ENCODE measurements at places on chromosomes 6 and 20. TPM values are rescaled to one million over a fixed set of nuclear protein-coding genes. Genes with fewer than 3 reads are reported as not detected.

GRCh38 chr20:59151391-59151790, 12.2 kb upstream of the ZNF831 start:
- DNase-seq, result no peak

- DNase-seq, result no peak
Observed at GRCh38 chr6:156161471-156161870, 615.7 kb upstream of the ARID1B start.

GRCh38 chr20:37531856-37532255, 4.2 kb upstream of the BLCAP start:
- no peak for DNase-seq

DNA sequence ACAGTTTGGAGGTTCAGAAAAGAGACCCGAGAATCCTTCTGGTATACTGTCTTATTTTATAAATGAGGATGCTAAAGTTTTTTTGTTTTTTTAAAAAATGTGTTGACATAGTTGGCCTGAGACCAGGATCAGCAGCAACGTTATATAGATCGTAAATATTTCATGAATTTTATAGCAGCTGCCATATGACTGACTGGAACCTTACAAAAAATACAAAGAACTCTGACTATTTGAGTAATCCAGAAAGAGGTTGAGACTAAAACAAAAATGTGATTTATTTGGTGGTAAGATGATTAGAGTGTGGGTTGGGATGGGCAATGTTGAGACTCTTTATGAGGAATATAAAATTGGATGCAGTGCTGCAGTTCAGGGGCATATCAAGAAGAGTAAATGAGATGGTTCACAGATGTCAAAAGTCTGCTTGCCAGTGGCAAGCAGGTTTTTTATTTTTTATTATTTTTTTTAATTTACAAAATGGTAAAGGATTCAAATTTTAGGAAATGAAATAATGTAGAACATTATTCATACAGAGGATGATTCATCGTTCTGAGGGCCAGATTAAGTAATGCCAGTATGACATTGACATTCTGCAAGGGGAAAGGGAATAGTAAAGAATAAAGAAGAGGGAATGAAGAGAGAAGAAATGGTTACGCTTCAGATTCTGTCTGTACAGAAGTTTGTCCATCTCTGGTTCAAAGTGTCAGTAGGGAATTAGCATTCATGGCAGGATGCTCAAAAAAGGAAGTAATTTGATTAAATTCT, 58.5 kb downstream of the SCAF8 start:
- no peak for DNase-seq

The GINS1 gene
- 9.8 TPM for total RNA-seq

GRCh38 chr6:13302751-13303667, 25.3 kb downstream of the TBC1D7 start:
- DNase-seq, result peak; percentile 26

- no peak for DNase-seq
Observed at GRCh38 chr6:140567466-140567865, 1193.0 kb upstream of the CITED2 start.

DNA sequence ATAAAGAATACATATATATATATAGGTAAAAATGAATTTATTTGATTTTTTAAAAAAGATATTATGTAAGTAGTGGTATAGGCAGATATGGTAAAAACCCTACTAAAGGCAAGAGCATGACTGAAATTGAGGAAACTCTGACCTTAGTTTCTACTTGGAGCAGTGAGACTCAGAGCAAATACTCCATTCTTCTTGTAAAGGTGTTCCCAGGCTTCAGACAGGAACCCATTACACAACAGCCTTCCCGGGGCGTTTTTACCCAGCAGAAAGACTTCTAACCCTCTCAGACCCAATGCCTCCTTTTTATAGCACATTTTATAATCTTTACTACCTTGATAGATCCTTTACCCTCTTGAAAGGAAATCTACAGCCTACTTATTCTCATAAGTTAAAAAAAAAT, 124.5 kb downstream of the MTFR2 start:
- no peak for DNase-seq

The SLC25A27 gene
- total RNA-seq, result 30.2 TPM

- no peak for DNase-seq
Observed at GRCh38 chr6:150363733-150364132, 5.1 kb upstream of the IYD start.

The ERVFRD-1 gene
- total RNA-seq, result not detected

The BPIFA1 gene
- total RNA-seq, result not detected

- DNase-seq, result peak; percentile 59
Observed at GRCh38 chr6:127515234-127515793, 3.8 kb downstream of the MTCL3 start.

The KCNK16 gene
- not detected for total RNA-seq

- DNase-seq, result no peak
Observed at GRCh38 chr6:52263709-52264540, 19.6 kb upstream of the IL17F start.

- no peak for DNase-seq
Observed at GRCh38 chr6:5763871-5764270, 242.9 kb downstream of the NRN1 start.

GRCh38 chr20:62400021-62400420, 7.1 kb downstream of the CABLES2 start:
- no peak for DNase-seq

The PDE7B gene
- 16.3 TPM for total RNA-seq

DNA sequence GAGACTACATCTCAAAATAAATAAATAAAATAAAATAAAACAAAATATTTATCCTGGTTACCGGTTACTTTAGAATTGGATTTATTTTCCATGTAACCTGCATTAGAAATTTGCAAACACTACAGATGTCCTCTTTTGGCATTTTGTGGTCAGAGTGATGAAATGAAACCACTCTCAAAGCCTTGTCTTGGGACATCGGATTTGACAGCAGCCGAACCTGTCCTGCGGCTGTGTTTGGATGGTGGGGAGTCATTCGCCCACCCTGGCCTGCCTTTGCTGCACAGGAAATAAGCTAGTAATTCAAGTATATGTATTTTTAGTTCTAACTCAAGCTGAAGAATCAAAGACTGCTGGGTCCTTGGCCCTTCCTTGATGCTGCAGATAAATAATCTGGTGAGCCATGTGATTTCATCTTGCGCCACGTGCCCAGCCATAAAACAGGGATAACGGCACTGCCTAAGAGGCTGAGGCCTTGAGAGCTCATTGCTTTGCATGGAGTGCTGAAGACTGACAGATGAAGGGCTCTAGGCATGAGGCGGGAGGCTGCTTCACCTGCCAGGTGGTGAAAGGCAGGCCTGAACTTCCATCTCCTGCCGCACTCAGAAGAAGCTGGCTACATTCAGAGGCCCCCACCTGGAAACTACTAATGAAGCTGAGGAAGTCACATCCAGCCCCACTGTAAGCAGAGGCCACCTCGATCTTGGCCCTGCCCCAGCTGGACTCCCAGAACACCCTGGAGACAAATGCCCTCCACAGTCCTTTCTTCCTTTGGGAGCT, 76.9 kb downstream of the NOL4L start:
- no peak for DNase-seq

The TRIM31 gene
- total RNA-seq, result not detected

The SMLR1 gene
- not detected for total RNA-seq

The CRIP3 gene
- total RNA-seq, result 4.5 TPM

The BACH2 gene
- 48.9 TPM for total RNA-seq

GRCh38 chr20:2093159-2093781, 8.4 kb upstream of the STK35 start:
- DNase-seq, result no peak

DNA sequence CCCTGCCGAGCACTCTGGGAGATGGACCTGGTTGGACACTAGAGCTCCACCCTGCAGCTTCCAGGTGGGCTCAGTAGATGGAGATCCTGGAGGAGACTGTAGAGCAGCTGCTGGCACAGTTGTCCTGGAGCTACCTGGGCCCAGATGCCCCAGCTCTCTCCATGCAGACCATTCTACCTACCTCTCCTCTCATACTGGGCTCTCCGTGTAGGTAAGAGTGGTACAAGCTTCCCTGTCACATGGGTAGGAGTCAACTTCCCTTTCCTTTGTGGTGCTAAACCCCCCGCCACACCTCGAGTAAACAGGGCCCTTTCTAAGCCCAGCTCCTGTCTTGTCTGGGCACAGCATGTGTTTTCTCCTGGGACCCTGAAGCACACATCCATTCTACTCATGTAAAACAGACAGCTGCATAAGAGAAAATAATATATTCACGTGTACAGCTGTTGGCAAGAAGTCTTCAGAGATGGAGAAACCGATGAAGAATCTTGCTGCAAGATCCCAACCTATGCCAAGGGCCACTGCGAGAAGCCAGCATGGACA, 108.1 kb upstream of the DUSP22 start:
- DNase-seq, result no peak

DNA sequence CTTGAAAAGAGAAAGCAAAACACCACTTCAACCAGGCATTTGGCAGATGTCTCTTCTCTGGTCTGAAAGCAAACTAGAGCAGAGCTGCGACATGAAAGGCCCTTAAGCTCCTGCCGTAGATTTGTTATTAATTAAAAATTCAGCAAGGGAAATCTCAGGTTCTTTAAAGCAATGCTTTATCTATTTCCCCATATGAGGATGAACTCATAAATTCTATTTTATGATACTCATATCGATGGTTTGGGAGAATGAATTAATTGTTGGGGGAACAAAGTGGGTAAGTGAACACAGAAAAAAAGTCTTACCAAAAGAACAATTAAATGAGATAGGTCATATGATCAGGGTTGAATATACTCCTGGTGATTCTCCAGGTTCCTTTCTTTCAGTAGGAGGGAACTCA, 464.7 kb upstream of the SLC35B3 start:
- no peak for DNase-seq

The PRICKLE4 gene
- total RNA-seq, result 0.41 TPM

GRCh38 chr6:31579546-31580437, 2.4 kb downstream of the LTB start:
- DNase-seq, result no peak

GRCh38 chr6:148557796-148558321, 189.0 kb upstream of the UST start:
- no peak for DNase-seq

- no peak for DNase-seq
Observed at GRCh38 chr6:38163186-38164130, 343.9 kb downstream of the ZFAND3 start.

- DNase-seq, result no peak
Observed at GRCh38 chr6:132017942-132018341, 66.8 kb upstream of the CCN2 start.

- peak; percentile 34 for DNase-seq
Observed at GRCh38 chr6:7106752-7107577, 796 bp upstream of the RREB1 start.

All from frontal cortex (tissue), 4 donors.